ENCODE measurements at places on chromosomes 1 and 21. TPM values are rescaled to one million over a fixed set of nuclear protein-coding genes. Genes with fewer than 3 reads are reported as not detected.

DNA sequence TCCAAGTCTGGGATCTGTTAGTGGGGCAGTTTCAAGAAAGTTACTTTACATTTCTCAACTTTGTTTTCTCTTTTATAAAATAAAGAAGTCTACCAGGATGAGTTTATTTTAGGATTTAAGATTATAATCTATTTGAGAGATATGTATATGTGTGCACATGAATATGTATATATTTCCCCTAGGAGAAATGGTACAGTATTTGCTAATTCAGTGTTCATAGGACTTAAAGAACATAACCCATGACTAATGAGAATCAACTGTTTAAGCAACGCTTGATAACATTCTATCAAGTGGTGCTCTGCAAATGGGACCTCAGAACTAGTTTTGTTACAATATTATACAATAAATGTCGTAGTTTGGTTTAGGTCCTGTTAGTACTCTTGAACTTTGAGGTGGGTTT, 7.0 kb downstream of the BCAS2 start:
- DNase-seq: no peak

GRCh38 chr1:205434738-205435137, 12.9 kb upstream of the LEMD1 start:
- DNase-seq: no peak

DNA sequence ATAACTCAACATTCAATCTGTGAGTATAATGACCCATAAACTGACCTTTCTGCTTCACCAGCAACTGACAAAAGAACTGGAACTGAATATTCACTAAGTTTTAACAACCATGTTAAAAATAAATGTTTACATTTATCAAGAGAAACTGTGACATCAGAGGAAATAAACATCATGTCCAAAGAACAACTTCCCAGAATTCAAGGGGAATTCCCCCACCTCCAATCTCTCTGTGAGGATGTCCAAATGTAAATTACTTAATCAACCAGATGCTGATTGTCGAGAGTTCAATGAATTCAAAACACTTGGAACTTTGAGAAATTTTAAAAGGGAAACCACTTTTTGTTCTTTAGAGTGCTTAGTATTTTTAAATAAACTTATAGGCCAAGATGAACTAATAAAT, 365.6 kb upstream of the ADGRL2 start:
- DNase-seq: no peak

- DNase-seq: peak; percentile 84
These were observed 14.3 kb upstream of the SLC5A9 start for GRCh38 chr1:48208251-48208650.

DNA sequence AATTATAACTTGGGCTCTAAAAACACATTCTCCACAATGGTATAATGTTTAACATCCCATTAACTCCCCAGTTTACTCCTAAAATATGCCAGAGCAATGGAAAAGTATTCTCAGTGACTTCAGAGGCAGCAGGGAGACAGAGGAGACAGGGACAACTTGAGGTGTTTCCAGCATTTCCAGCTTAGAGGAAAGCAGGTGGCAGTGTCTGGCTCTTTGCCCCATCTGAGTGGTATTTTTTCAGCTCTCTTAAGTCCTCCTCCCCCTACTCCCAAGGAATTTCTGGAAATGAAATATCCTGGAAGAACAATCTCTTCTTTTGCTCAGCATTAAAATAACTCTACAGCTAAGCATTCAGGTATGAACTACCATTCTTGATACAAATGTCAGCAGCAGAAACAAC, 10.8 kb upstream of the ERMAP start:
- no peak for DNase-seq

LAMB3 gene
- 0.93 TPM for total RNA-seq

GLIS1 gene
- 0.04 TPM for total RNA-seq
